ENCODE measurements at places on chromosomes 16 and 17. TPM values are rescaled to one million over a fixed set of nuclear protein-coding genes. Genes with fewer than 3 reads are reported as not detected.

The SLC38A8 gene
- not detected for total RNA-seq

GRCh38 chr16:86970726-86971125 is 346.5 kb downstream of the C16orf95 start:
- DNase-seq: no peak

The KRTAP4-16 gene
- total RNA-seq: not detected

The TAT gene
- total RNA-seq: not detected

GRCh38 chr17:27180322-27180721 is 113.6 kb upstream of the WSB1 start:
- no peak for DNase-seq

DNA sequence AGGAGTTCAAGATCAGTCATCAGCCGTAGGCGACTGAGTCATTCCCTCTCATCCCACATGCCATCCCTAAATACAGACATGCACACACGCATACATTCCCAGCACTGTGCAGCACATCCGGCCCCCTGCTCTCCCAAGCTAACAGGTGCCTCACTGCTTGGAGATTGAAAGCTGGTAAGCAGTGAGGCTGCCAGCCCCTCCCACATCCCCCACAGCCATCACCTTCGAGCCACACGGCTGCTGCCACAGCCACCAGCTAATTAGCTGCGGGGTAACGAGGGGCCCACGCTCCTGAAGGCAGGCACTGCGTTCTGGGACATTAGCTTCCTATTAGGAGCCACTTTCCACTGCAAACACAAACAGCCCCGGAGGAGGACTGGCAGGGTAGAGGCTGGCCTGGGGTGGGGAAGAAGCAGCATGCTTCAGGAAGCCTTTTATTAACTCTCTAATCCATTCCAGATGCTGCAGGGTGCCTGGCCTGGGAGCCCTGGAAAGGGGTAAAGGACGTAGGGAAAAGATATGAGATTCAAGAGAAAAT is 179.6 kb downstream of the CCT6B start:
- no peak for DNase-seq

Data from H9 (cell line).